ENCODE measurements at places on chromosomes 5 and 9.

DNA sequence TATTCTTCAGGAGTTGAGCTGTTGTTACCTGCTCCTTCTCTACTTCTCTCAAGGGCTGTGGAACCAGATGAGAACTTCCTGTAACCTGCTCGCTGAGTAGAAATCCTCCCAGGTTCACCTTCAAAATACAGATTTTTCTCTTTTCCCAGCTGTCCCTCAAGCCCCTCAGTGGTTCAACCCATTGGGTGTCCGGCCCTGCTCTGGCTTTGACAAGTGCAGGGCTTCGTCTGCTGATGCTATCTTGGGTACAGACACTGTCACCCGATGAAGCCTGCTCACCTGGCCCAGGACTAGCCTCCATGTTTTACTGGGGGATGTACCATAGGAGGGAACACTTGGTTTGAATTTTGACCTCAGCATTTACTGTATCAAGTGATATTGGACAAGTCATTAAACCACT, 490.4 kb downstream of the IRX1 start:
- no peaks in the 10 kb centered on the region for H3K27me3 ChIP-seq
- no peak overlapping the region for H3K27ac ChIP-seq
- H3K36me3 ChIP-seq = no peaks in the 10 kb centered on the region
- no peak for DNase-seq

- H3K27me3 ChIP-seq = peaks cover 22% of the 10 kb centered on the region
- peak overlapping the region; percentile 53 for H3K4me3 ChIP-seq
- H3K27ac ChIP-seq = no peak overlapping the region
- DNase-seq = no peak
- peaks cover 14% of the 10 kb centered on the region for H3K4me1 ChIP-seq
Measured at GRCh38 chr5:77645158-77645994, 6.9 kb upstream of the OTP start.

- no peaks in the 10 kb centered on the region for H3K4me1 ChIP-seq
- DNase-seq = no peak
- H3K36me3 ChIP-seq = no peaks in the 10 kb centered on the region
- H3K27ac ChIP-seq = no peak overlapping the region
- no peak overlapping the region for H3K4me3 ChIP-seq
Measured at GRCh38 chr9:3150074-3150473, 306.2 kb upstream of the PUM3 start.

DNA sequence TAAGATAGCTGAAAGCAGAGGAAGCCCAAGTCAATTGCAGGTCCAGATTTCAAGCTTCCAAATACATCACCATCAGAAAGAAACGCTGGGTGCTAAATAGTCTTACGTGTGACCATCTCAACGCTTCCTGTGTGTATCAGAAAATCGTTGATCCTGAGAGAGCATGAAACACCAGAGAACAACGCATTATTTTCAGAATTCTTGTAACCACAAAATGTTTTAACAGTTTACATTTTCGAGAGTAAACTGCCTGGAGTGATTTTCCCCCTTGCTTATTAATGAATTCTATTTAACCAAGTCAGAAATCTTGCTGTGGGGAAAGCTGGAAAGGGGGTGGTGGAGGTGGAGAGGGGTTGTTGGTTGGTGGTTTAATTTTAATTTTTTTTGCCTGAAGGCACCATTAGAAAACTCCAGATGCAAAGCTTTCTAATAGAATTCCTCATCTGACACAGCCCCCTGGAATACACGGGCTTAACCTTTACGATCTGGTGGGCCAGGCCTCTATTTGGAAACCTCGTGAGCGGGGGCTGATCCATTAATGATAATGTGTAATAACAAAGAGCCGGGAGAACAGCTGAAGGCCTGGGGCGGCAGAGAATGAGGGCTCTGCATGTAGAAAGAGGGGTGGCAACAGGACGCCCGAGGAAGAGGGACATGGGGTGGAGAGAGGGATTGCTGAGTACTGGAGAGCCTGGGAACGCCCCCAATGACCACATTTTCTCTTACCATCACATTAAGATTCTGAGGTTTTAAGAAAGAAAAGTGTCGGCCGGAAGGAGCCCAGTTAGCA, 124.5 kb upstream of the NFIB start:
- H3K4me1 ChIP-seq = peaks cover 2% of the 10 kb centered on the region
- H3K4me3 ChIP-seq = no peak overlapping the region
- DNase-seq = no peak

DNA sequence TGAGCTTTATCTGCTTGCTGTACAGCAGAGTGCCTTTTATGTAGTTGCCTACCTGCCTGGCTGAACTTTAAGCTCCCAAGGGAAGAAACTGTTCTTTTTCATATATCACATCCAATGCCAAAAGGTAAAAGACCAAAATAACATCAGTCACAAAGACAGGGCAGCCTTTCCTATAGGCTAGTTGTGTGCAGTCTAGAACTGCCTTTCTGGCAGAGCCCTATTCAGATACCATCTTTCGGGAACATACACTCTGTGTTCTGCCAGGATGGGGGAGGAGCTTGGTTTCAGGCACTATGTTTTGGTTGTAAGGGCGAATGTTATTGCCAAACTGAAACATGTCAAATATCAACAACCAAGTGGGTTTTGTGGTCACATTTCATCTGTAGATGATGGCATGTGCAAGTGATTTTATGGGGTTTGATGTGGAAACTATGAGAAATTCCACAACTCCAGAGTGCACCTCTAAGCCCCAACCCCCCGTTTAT, 314.5 kb downstream of the ADGRV1 start:
- H3K36me3 ChIP-seq = no peaks in the 10 kb centered on the region
- H3K27me3 ChIP-seq = no peaks in the 10 kb centered on the region
- H3K4me3 ChIP-seq = no peak overlapping the region
- H3K27ac ChIP-seq = no peak overlapping the region

GRCh38 chr5:111961862-111962261, 204.9 kb upstream of the NREP start:
- no peaks in the 10 kb centered on the region for H3K36me3 ChIP-seq
- H3K27me3 ChIP-seq = no peaks in the 10 kb centered on the region
- no peak overlapping the region for H3K4me3 ChIP-seq
- DNase-seq = no peak
- H3K27ac ChIP-seq = no peak overlapping the region
- H3K4me1 ChIP-seq = no peaks in the 10 kb centered on the region

DNA sequence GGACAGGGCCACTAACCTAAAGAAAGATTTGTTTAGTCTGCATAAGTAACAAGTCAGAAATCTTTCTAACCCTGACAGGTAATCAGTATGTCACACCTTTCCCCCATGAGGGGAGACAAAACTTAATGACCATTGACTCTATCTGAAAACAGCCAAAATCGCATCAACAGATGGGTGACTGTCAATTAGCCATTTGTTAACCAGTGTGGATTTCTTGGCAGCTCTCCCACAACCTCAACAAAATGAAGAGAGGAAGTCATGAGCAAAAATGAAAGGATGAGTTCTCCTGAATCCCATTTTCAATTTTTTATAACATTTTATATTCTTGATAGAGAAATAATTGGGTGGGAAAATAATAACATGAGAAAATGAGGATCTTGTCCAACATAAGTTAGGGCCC, 84.6 kb upstream of the SNX2 start:
- no peaks in the 10 kb centered on the region for H3K36me3 ChIP-seq
- no peaks in the 10 kb centered on the region for H3K27me3 ChIP-seq
- no peaks in the 10 kb centered on the region for H3K4me1 ChIP-seq
- H3K27ac ChIP-seq = no peak overlapping the region

DNA sequence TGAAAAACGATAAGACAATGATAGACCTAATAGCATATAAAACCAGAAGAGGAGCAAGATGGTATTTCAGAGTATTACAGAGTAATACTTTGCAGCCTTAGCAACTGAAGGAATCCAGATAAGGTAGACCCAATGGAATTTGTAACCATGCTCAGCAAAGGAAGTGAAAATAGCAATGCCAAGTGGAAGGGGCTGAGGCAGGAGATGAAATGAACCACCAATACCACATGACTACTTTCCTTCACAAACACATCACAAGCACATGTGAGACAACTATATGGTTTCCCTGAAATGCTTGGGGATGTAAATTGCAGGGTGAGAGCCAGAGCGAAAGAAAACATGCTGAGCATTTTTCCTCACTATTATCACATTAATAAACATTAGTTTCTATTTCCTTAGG, 79.8 kb upstream of the MELK start:
- no peak overlapping the region for H3K4me3 ChIP-seq
- H3K27me3 ChIP-seq = no peaks in the 10 kb centered on the region
- no peak for DNase-seq
- H3K27ac ChIP-seq = no peak overlapping the region

- no peak for DNase-seq
- H3K27me3 ChIP-seq = no peaks in the 10 kb centered on the region
- H3K4me3 ChIP-seq = no peak overlapping the region
- H3K36me3 ChIP-seq = no peaks in the 10 kb centered on the region
- peaks cover 16% of the 10 kb centered on the region for H3K4me1 ChIP-seq
Measured at GRCh38 chr5:128052780-128053179, 30.8 kb upstream of the SLC12A2 start.

DNA sequence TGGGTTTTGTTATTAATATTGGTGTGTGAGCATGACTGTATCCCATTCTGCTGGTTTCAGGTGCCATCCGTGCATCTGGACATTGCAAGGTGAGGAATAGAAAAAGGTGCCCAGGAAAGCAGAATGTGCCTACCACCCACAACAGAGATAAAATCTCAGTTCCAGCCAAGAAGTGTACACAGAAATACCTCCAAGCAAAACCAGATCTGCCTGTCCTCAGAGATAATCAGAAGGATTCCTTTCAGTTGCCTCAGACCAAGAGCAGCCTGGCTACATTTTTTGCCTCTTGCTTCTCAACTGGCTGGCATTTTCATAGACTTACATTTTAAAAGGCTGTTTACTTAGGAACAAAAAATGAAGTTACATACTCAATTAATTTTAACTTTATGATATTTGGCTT, 12.1 kb upstream of the ABLIM3 start:
- H3K27ac ChIP-seq = no peak overlapping the region
- H3K27me3 ChIP-seq = no peaks in the 10 kb centered on the region
- H3K4me3 ChIP-seq = no peak overlapping the region
- H3K4me1 ChIP-seq = no peaks in the 10 kb centered on the region
- no peak for DNase-seq
- H3K36me3 ChIP-seq = no peaks in the 10 kb centered on the region

DNA sequence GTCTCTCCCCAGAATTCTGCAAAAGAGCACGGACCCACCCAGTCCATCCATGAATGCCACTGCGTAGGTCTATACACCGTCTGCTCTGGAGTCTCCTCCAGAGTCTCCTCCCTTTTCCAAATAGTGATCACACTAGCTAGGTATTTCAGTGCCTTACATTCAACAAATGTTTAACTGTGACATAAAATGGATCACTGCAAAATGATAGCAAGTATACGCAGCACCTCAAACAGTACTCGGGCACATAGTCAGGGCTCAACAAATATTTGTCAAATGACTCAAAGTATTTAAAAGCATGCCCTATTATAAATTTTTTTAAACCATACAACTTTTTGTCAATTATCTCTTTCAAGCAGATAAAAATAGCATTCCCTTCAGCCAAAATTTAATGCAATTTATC, 60.5 kb downstream of the TLE1 start:
- H3K27ac ChIP-seq = no peak overlapping the region
- H3K36me3 ChIP-seq = no peaks in the 10 kb centered on the region
- H3K4me3 ChIP-seq = no peak overlapping the region
- peaks cover 7% of the 10 kb centered on the region for H3K4me1 ChIP-seq
- DNase-seq = no peak

- no peak overlapping the region for H3K4me3 ChIP-seq
- H3K4me1 ChIP-seq = no peaks in the 10 kb centered on the region
- no peak overlapping the region for H3K27ac ChIP-seq
- H3K36me3 ChIP-seq = no peaks in the 10 kb centered on the region
- no peaks in the 10 kb centered on the region for H3K27me3 ChIP-seq
Measured at GRCh38 chr5:29054282-29054681, 2015.9 kb upstream of the CDH9 start.

GRCh38 chr5:172544371-172545095, 90.2 kb upstream of the SH3PXD2B start:
- no peaks in the 10 kb centered on the region for H3K27me3 ChIP-seq
- no peak overlapping the region for H3K4me3 ChIP-seq
- no peaks in the 10 kb centered on the region for H3K36me3 ChIP-seq
- DNase-seq = no peak
- no peak overlapping the region for H3K27ac ChIP-seq

DNA sequence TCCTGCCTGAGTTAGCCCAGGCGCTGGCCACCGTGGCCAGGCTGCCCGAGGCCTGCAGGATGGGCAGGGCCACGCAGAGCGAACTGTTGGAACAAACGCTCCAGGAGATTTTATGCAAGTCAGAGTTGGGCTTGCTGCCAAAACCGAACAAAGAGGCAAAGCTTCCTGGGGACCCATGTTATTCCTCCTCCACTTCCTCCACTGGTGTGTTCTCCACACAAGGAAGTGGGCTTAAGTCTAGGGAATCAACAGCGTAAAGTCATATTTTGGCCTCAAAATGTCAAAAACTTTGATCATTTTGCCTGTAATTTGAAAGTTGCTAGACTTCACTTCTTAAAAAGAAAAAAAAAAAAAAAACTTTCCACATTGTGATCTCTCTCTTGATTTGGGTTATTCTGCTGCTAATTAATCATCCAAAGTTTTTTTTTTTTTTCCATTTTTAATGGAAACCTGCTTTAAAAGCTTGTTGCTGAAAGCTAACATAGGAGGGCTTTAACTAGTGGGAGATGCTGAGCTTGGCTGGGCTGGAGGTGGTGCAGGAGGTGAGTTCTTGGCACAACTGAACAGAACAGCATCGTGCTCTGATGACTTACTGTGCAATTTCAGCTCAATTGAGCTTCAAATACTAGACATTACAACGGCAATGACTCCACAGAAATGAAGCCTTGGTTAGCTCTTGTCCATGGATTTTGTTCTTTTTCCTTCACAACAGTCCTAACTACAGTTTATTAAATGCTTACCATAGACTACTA, 73.0 kb downstream of the PTPDC1 start:
- no peaks in the 10 kb centered on the region for H3K27me3 ChIP-seq
- peaks cover 18% of the 10 kb centered on the region for H3K4me1 ChIP-seq
- H3K4me3 ChIP-seq = peak overlapping the region; percentile 17

DNA sequence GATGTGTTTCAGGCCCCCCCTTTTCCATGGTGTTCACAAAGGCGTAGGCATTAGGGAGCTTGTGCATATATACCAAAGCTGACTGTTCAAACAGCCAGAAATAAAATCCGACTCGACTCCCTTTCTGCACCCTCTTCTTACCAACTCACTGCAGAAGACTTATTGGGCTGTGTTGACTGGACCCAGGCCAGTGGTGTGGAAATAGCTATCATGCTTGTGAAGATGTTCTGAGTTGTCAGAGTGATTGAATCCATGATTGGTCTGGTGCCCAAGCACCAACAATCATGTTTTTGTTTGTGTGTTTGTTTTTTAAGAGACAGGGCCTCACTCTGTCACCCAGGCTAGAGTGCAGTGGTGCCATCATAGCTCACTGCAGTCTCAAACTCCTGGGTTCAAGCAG, 21.6 kb downstream of the TJP2 start:
- no peak overlapping the region for H3K27ac ChIP-seq
- DNase-seq = no peak
- peaks cover 11% of the 10 kb centered on the region for H3K4me1 ChIP-seq
- H3K36me3 ChIP-seq = no peaks in the 10 kb centered on the region
- H3K4me3 ChIP-seq = no peak overlapping the region

Measured in thoracic aorta (tissue), 2 donors.